Panc1 (cell line): ENCODE measurements at places on chromosomes 6 and 20. TPM values are rescaled to one million over a fixed set of nuclear protein-coding genes. Genes with fewer than 3 reads are reported as not detected.

Gene LY6G5B
- 21.2 TPM for total RNA-seq

Gene SH3BGRL2
- total RNA-seq = 8.5 TPM

Gene SLC32A1
- not detected for total RNA-seq

Gene KCNB1
- total RNA-seq = 11.1 TPM

Gene CCN6
- 3.0 TPM for total RNA-seq

Gene ADTRP
- not detected for total RNA-seq

Gene PGBD1
- total RNA-seq = 7.6 TPM

Gene PDE7B
- 0.03 TPM for total RNA-seq
